ENCODE measurements at places on chromosomes 5 and 9.

GRCh38 chr9:125532412-125532811 is 174.6 kb downstream of the MAPKAP1 start:
- DNase-seq, result no peak

GRCh38 chr9:137610944-137611343 is 5.5 kb downstream of the ARRDC1 start:
- no peak for DNase-seq

DNA sequence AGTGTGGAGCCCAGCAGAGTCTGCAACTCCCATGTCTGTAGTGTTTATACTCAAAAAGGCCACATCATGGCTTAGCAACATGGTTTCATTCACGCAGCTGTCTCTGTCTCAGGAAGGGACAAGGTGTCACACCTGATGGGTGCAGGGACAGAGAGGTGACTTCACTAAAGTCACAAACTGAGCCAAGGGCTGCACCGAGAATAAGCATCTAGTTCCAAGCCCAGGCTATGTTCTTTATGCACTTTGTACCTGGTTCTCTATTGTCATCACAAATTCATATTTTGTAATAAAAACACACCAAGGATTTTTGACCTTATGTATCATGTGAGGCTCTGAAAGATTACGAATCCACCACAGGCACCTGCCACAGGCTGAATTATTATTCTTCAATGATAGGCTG is 64.9 kb upstream of the STK32A start:
- no peak for DNase-seq

DNA sequence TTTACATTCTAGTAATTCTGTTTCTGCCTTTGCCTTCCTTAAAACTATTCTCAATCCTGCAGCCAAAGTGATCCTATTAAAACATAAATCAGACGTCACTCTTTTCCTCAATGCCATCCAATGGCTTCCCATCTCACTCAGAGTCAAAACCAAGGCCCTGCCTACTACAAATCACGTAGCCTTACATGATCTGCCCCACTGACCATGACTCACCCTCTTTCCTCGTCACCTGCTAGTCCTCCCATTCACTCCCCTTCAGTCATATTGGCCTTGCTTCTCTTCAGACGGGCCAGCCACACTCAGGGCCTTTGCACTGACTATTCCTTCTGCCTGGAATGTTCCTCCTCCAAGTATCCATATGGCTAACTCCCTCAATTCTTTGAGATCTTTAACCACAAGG is 39.0 kb upstream of the DMXL1 start:
- no peak for DNase-seq

- no peak for DNase-seq
Measured at GRCh38 chr5:147098233-147098790, 136.5 kb upstream of the STK32A start.

GRCh38 chr5:143025376-143025775 is 255.2 kb downstream of the ARHGAP26 start:
- no peak for DNase-seq

DNA sequence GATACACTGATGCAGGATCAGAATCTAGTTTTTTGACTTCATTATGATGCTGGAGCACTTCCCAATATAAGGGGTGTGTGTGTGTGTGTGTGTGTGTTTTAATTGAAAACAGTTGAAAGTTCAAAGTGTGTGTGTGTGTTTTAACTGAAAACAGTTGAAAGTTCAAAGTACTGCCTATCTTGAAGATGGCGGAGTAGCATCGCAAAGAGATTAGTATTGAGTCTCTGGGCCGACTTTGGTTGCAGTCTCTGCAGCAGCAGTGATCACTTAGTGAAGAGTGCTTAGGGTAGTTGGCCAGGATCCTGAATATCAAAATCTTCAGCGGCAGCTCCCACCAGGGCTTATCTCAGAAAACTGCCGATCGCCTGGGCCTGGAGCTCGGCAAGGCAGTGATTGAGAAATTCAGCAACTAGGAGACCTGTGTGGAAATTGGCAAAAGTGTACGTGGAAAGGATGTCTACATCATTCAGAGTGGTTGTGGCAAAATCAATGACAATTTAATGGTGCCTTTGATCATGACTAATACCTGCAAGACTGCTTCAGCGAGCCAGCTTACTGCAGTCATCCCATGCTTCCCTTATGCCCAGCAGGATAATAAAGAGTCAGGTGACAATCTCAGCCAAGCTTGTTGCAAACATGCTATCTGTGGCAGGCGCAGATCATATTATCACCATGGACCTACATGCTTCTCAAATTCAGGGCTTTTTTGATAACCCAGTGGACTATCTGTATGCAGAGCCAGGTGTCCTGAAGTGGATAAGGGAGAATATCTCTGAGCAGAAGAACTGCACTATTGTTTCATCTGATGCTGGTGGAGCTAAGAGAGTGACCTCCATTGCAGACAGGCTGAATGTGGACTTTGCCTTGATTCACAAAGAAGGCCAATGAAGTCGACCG is 7.3 kb upstream of the SCAI start:
- no peak for DNase-seq

DNA sequence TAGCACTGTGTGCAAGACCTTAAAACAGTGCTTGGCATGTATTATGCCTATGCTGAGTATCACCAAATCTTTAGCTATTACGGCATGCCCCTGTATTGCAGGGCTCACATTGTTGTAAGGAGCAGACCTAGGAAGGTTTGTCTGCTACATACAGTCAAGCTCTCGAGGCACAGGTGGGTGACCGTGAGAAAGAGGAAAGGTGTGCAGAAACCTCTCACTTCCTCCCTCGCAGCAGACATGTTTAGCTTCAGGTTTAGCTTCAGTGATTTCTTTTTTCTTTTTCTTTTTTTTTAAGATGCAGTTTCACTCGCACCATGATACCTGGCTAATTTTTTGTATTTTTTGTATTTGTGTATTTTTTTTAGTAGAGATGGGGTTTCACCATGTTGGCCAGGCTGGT is 275.8 kb upstream of the RIOK2 start:
- DNase-seq, result no peak

DNA sequence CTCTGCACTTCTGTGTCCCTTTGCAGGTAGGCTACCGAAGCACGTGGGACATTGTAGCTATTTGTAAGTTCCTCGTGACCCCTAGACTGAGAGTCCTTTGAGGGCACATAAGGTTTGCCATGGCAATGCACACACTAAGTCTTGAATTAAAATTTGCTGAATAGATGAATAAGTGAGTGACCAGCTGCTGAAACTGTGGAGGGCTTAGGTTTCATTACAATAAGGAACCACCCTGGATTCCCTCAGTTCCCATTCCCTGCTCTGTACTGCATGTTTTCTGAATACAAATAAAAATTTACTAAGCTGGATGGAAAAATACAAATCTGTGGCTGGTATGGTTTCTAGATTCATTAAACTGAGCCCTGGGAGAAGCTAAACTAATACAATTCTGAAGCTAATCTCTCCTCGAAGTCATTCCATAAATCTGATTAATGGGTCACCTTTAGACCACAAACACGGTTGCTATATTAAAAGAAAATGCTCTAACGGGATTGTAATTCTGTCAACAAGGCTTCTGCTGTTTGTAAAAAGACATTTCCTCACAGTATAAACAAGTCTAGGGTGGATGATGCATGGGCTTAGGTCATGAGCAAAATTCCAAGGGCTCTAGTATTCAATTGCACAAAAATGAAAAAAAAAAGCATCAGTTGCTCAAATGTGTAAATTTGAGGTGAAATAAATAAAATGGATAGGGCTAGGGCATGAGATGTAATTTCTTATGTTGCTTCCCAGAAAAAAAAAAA is 172.3 kb downstream of the ATP10B start:
- DNase-seq, result no peak

DNA sequence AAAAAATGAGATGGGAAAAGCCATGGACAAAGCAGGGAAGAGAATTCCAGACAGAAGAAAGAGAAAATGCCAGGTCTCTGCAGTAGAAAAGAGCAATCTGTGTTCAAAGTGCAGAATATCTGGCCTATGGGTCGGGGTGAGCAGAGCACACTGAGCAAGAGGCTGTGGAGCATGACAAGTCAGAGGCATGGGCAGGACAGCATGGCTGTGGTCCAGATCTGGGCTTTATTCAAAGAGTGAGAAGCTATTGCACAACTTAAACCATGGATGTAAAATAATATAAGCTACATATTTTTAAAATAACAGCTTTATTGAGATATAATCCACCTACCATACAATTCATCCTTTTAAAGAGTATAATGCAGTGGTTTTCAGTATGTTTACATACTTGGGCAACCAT is 133.1 kb upstream of the SPDL1 start:
- DNase-seq, result no peak

DNA sequence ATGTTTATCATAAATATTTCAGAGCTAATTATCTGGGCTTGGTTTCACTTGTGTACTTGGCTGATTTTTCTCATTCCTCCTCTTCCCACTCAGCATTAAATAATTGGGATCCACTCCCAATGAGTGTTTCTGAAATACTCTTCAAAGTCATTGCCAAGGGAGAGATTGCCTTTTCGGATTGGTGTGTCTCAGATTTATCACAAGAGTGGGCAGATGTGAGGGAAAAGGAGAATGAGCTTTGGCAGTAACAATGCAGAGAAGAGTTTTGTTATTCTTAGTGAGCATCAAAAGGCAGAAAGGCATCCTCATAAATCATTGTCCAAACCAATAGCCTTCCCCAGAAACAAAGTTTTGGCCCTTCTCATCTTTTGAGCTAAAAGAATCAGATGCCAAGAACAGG is 79.2 kb downstream of the SEMA5A start:
- DNase-seq, result no peak

DNA sequence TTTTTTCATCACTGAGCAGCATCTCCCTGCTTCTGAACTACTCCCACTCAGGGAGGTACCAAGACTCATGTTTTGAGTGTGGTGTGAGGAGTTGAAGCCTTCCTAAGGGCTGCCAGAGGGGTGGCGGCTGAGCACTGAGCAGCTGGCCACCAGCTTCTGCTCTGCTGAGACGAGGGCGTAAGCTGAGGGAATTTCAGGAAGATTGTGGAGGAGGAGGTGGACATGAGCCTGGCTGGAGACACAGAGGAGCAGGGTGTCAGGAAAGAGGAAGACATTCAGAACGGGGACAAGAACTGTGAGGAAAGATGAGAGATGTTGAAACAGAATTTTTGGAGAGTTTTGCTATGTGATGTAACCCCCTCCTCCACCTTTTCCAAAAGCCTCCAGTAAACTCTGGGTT is 7.8 kb downstream of the LCP2 start:
- DNase-seq, result no peak

GRCh38 chr9:117290306-117290840 is 124.5 kb downstream of the ASTN2 start:
- DNase-seq, result no peak

DNA sequence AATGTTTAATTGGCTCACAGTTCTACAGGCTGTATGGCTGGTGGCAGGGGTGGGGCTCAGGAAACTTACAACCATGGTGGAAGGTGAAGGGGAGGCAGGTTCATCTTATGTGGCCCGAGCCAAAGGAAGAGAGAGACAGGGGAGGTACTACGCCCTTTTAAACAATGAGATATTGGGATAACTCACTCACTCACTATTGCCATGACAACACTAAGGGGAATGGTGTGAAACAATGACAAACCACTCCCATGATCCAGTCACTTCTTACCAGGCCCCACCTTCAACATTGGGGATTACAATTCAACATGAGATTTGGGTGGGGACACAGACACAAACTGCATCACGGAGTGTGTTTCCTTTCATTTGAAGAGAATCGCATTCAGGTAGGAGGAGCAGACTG is 220.9 kb downstream of the GADD45G start:
- DNase-seq, result no peak

DNA sequence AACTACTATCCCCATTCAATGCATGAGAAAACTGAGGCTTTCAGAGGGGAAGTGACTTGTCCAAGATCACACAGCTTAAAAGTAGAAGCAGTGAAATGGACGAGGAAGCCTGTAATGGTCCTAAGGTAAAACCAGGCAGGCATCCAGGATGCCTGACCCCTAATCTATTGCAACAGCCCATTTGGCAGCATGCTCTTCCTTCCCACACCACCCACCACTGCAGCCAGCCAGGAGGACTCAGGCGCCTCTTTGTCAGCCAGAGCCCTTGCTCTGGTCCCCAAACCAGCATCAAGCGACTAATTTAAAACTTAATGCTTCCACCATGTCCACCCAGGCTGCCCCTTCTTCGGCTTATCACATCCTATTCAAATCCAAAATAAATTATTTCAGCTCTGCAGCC is 541.6 kb downstream of the CDK5RAP2 start:
- no peak for DNase-seq

GRCh38 chr5:123844873-123845272 is 332.9 kb downstream of the CSNK1G3 start:
- no peak for DNase-seq

DNA sequence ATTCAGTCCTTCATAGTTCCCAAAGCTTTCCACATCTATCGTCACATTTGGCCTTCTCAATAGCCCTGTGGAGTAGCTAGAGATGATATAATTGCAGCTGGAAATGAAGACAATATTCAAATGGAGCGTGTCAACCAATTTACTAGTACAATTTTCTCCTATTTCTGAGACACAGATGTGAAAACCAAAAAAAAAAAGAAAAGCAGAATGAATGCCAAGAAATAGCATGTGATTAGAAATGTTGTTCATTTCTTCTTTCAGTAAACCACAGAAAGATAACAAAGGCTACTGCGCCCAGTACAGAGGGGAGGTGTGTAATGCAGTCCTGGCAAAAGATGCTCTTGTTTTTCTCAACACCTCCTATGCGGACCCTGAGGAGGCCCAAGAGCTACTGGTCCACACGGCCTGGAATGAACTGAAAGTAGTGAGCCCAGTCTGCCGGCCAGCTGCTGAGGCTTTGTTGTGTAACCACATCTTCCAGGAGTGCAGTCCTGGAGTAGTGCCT is 99.0 kb downstream of the MUSK start:
- DNase-seq, result no peak

DNA sequence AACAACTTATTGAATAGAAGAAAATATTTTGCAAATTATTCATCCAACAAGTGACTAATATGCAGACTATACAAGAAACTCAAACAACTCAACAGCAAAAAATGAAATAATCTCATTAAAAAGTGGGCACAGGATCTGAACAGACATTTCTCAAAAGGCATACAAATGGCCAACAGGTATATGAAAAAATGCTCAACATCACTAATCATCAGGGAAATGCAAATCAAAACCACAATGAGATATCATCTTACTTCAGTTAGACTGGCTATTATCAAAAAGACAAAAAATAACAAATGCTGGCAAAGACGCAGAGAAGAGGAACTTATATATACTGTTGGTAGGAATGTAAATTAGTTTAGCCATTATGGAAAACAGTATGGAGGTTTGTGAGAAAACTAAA is 1.8 kb upstream of the AMACR start:
- DNase-seq, result no peak

- DNase-seq, result no peak
Measured at GRCh38 chr9:107940616-107941595, 451.3 kb upstream of the KLF4 start.

DNA sequence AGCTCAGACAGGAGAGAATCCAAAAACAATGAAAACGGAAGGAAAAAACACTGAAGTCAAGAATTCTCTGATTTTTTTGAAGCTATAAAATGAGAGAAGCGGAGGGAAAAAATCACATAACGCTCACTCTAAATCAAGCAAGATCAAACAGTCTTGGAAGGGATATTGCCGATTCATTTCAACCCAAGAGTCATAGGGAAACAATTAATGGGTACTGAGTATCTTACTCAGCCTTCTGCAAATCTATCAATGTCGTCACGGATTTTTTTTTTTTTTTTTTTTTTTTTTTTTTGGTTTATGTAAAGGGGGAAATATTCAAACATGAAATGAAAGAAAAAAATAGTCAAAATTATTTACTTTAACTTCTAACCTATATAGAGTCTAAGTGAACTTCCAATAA is 9.5 kb downstream of the MEF2C start:
- no peak for DNase-seq

Measured in stimulated activated CD4-positive, alpha-beta T cell treated with anti-CD3 and anti-CD28 coated beads, Interleukin-1b, Interleukin-23, amount 100 ng/mL, for 1 hour (primary cell).